Iris pigment epithelial cell (primary cell): ENCODE measurements at places on chromosomes 6 and 20.

GRCh38 chr6:143159001-143159400, 98.3 kb downstream of the AIG1 start:
- DNase-seq, result no peak

DNA sequence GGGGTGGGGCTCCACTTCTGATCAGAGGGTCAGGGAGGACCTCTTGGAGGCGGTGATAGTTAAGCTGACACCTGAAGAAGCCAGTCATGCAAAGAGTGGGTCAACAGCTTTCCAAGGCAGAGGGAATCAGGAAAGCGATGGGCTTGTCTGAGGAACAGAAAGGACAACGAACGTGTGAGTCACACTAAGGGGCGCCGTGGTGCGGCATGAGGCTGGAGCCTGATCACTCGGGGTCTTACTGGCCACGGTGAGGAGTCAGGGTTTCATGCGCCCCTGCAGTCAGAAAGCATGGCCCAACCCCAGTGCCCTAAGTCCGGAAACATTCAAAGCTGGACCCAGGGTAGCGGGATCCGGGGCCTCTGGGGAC, 50.6 kb upstream of the SLC32A1 start:
- DNase-seq, result peak; percentile 20

GRCh38 chr20:46062151-46062550, 27.6 kb downstream of the NCOA5 start:
- DNase-seq, result no peak

DNA sequence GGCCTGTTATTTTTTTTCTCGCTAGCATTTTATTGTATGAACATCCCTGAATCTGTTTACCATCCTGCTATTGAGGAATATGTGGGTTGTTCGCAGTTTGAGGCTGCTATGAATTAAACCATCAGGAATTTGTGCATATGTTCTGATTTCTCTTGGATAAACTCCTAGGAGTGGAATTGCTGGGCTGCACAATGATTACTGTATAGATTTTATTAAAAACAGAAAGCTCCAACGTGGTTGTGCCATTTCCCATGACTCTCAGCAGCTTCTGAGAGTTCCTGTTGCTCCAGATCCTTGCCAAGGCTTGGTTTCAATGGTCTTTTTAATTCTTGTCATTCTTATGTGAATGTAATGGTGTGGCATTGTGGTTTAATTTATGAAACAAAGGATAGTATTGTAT, 75.1 kb downstream of the EDN3 start:
- DNase-seq, result no peak

DNA sequence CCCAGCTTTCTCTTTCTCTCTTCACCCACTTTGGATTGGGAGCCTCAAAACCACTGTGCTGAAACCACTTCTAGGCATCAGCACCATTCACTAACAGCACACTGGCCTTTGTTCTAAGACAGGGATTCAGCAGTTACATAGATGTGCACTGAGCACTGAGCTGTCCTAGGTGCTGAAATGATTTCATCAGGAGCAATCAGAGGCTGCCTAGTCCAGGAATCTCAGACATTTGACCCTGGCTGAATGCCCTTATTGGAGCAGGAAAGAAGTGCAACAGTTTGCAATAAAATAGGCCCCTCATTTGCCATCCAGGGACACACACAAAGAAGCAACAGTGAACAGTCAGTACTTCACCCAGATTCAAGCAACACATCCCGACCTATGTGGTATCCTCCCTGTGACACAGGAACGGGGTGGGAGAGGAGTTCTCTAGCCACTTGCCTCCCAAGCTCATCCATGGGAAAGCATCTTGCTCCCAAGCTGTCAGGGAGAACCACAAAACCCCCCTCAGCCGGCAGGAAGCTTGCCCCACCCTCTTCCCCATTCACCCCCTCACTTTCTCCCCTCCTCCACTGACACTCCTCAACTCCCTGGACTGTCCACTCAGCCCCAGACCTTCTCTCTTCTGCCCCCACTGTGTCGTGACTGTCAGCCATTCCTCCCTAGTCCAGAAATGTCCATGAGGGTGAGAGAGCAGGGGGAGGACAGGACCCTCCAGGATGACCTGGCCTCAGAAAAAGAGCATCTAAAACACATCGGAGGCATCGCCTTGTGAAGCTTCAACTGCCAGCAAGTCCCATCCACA, 304.4 kb downstream of the PREX1 start:
- DNase-seq, result peak; percentile 67

DNA sequence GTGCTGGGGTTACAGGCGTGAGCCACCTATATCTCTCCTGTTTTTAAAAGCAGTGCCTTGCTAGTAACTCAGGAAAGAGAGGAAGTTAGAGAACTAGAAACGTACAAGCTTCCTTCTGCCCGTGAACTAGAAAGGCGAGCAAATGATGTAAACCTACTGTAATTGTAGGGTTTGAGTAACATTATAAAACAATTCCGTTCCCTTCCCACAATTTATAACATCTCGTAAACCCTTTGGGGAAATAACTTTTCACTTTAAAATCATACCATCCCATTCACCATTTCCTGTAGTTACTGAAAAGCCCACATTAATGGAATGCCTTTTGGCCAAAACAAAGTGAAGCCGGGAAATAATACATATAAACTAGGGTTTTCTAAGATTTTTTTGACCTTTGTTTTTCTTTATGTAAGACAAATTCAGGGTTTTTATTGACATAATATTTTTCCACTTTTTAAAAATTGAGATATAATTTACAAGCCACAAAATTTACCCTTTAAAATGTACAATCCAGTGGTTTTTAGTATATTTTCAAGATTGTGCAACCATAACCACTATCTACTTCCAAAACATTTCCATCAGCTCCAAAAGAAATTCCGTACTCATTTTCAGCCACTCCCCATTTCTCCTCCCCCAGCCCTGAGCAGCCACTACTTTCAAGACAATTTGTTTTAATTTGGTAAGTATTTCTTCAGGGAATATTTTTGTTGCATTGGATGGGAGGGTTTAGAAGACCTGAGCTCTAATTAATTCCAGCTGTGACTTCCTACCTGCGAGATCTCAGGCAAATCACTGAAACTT, 175.1 kb upstream of the PDE10A start:
- no peak for DNase-seq

DNA sequence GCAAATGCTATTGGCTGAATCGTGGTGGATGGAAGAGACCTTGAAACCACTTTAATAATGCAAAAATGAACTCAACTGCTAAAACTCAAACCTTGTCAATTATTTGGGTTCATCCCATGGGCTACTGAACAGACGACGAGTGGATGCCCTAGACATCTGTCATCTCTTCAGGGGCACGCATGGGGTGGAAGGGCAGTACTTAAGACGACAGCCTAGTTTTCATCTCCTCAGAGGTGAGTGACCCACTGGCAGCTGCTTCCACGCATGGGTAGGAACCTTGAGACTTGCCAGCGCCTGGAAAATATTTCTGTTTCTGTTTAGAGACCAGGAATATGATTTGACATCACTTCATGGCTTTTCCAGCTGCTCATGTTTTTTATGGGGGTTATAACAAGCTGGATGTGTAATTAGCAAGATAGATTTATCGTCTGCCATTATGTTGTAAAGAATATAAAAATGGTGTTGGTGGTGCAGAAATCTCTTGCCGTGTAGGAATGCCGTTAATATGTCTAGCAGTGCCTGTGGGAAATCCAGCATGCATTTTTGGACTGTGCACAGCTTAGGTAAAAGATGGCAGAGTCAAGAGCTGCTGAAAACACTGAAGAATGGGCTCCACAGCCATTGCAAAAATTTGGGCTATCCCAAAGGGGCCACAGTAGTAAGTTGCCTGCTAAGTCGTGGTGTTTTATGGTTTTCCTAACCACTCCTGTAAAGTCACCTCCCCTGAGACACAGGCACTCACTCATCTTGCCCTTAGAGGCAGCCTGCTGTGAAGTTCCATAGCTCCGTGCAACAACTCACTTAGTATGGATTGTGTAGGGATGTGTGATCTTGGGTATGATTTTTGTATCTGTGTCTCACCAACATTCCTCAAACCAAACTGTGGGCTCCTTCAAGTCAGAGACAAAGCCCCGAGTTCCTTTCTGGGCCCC, 203.3 kb downstream of the EYA2 start:
- DNase-seq, result no peak

DNA sequence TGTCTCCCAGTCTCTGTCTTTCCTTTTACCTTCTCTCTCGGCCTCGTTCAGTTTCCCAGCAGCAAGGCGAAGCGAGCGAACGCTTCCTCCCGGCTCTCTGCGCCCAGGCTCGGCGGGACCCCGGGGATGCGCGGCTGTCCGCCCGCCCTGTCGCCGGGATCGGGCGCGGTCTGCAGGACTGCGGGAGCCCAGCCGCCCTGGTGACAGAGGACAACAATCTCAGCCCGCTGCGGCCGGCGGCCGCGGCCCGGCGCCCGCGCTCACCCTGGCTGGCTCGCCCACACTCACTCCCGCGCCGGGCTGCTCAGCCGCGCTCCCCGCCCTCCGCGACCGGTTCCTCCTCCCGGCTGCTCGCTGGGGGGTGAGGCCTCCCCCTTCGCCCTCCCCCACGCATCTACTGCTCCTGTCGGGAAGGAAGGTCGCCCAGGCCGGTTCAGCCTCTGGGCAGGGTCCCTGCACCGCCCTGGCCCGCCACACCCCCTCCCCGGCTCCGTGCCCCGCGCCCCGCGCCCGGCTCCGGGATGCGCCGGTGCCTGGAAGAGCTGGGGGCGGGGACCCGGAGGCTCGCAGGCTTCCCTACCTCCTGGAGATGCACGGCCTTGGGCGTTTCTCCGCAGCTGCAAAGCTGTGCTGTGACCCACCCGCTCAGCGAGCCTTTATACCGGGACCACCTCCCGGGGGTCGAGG, 410 bp downstream of the SYNE1 start:
- DNase-seq, result peak; percentile 46

GRCh38 chr20:64140956-64141355, 23.3 kb upstream of the MYT1 start:
- DNase-seq, result no peak

DNA sequence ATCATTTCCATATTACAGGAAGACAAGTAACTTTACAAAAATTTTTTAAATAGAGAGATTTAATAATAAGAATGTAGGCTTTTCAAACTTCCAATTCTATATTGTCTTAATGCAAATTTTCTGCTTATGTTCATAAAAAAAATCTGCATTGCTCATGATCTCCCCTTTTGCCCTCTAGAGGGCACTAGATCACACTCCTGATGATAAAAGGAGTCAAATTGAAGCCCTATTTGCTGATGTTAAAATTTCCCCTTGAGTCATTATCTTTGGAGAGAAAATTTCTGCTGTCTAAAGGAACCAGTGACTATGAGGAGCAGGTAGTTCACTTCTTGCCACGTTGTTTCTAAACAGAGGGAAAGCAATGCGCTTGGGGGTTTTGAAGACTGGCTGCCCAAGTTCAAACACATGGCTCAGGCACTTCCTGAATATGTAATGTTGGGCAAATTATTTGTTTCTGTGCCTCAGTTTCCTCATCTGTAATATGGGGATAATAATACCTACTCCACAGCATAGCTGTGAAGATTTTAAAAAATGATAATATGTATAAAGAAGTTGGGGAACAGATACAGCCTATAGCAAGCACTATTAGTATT, 874.2 kb downstream of the TFAP2A start:
- DNase-seq, result peak; percentile 62

GRCh38 chr20:2314759-2315439, 19.1 kb downstream of the TGM3 start:
- DNase-seq, result peak; percentile 76

DNA sequence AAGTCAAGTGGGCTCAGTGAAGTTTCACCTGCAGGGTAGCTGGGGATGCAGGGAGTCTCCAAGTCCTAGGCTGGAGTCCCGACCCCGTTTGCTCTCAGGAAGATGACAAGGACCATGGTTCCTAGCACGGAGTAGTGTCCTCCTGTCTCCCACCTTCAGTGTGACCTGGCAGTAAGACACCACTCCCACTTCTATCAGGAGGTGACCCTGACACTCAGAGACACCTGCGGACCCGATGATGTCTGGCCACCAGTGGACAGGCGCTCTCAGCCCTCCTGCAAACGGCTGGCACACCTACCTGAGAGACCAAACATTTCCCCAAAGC, 1.1 kb downstream of the SOD2 start:
- DNase-seq, result no peak

- no peak for DNase-seq
Observed at GRCh38 chr6:119627908-119628669, 278.5 kb upstream of the MAN1A1 start.

DNA sequence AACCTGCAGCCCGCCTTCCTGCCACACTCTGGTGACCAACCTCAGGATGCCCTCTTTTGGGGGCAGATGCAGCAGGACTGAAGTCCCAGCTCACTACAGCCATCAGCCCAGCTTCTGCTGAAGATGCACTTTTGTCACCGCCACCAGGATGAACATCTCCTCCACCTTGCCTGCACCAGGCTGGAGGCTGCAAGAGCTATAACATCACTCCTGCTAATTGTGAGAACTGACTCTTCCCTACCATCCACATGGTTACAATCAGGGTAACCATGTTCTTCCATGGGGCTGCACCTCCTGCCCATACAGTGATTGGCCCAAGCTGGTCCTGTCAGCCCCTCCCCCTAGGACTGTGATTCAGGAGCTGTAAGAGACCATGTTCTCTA, 2.0 kb upstream of the ACTL10 start:
- peak; percentile 20 for DNase-seq
